ENCODE measurements at places on chromosomes 4 and X.

GRCh38 chrX:153725039-153725831, 579 bp downstream of the ABCD1 start:
- peak; percentile 65 for DNase-seq

- no peak for DNase-seq
Measured at GRCh38 chrX:135213200-135213844, 38.5 kb upstream of the ETDA start.

DNA sequence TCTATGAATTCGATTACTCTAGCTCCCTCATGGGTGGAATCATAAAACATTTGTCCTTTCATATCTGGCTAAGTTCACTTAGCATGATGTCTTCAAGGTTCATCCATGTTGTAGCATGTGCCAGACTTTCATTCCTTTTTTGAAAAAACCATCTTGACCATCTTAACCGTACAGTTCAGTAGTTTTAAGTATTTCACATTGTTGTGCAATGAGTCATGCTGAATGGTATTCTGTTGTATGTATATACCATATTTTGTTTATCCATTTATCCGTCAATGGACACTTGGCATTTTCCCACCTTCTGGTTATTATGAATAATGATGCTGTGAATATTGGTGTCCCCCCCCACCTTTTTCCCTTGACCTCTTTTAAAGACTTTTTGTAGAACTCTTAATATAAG, 72.4 kb upstream of the TLR2 start:
- DNase-seq: no peak

DNA sequence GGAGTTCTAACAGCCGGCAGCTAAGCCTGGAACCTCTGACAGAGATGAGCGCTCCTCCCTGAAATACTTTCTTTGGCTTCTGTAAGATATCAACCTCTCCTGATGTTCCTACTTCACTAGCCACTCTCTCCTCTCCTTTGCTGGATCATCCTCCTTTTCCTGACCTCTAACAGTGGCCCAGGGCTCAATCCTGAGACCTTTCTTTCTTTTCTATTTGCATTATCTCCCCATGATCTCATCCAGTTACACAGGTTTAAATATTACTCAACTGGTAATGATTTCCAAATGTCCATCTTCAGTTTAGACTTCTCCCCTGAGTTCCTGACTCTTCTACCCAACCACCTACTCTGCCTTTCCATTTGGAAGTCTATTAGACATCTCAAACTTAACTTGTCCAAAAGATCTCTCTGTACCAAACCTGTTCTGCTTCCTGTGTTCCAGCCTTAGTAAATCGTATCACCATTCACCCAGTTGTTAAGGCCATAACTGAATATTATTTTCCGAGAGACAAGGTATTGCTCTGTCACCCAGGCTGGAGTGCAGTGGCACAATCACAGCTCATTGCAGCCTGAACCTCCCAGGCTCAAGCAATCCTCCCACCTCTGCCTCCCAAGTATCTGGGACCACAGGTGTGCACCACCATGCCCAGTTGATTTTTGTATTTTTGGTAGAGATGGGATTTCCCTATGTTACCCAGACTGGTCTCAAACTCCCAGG, 41.1 kb downstream of the RFC1 start:
- no peak for DNase-seq

DNA sequence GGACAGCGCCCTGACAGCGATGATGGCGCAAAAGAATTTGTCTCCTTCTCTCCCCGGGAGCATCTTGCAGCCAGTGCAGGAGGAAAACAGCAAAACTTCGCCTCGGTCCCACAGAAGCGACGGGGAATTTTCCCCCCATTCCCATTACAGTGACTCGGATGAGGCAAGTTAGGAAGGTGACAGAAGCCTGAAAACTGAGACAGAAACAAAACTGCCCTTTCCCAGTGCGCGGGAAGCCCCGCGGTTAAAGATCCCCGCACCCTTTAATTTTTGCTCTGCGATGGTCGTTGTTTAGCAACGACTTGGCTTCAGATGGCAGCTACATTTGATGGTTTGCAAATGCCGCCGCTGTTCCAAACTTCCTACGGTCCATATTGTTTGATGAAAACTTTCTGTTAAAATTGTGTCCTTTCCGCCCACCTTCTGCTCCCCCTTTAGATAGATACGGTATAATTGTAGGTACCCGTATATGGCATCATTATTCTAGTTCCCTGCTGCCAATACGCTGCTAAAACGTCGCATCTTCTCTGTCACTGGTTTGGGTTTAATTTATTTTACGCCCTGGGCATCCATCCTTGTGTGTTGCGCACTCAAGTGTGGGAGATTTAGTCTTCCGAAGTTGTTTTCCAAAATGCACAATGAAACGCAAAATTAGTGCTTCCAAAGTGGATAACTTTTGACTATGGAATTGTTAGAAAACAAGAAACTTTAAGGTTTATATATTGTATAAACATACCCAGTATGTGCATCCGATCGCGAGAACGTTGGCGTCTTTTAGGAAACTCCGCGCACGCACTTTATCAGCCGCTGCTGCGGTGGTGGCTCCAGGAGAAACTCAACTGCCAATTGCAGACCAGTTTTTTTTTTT, 1.5 kb downstream of the ATOH1 start:
- DNase-seq: no peak

DNA sequence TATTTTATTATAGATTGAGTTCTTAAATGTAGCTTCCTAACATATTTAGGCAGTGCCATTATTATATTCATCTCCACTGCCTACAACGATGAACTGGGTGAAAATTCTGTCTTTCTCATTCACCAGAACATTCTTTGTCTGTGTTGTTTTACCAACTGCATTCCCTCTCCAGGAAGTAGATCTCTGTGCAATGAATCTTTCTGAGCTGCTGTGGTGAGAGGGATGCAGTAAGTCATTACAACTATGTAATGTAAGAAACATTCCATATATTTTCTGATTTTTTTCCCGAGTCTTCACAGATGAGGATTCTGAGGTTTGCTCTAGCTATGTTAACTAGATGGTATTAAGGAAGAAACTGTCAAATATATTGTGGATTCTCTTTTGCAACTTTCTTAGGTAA, 811.9 kb upstream of the PCDH7 start:
- DNase-seq: no peak

- no peak for DNase-seq
Measured at GRCh38 chr4:40686081-40686913, 56.6 kb upstream of the RBM47 start.

GRCh38 chr4:2886622-2887021, 43.0 kb downstream of the ADD1 start:
- no peak for DNase-seq

GRCh38 chrX:16114611-16115010, 8.8 kb upstream of the GRPR start:
- DNase-seq: no peak

DNA sequence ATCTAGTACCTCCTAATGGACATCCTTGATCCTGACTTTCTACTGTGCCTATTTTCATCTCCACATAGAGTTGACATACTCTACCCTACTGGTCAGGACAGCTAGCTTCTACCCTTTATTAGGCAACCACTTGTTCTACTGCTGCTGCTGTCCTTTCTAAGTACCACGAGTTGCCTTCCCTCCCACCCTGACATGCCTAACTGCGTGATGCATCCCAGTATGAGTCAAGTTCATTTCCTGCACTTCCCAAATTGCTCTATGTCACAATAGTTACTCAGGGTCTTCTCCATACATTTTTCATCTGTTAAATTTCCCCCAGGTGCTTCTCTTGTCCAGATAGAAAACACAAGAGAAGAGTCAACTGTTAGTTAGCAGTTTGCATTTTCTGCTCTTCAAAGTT, 133.4 kb downstream of the TBC1D19 start:
- DNase-seq: no peak

DNA sequence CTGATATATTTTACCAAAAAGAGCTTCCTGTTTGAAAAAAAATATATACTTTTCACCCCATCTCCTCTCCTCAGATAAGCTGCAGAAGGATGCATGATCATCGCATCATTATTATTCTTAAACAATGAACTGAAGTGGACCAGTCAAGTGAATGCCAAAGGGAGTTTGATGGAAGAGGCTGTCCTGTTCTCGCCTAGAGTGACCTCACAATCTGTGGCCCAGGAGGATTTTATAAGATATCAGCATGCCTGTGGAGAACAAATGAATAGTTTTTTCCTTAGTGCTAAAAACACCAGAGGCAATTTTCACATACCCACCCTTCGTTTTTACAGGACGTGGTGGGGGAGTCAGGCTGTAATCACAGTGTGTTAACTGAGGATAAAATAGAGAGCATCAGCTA, 112.7 kb downstream of the USP46 start:
- peak; percentile 30 for DNase-seq
